ENCODE measurements at places on chromosomes 12 and 14. TPM values are rescaled to one million over a fixed set of nuclear protein-coding genes. Genes with fewer than 3 reads are reported as not detected.
A peak's percentile ranks its signal among the peaks of the same experiment; 100 is the strongest.

GRCh38 chr12:21987755-21988154 lies 46.5 kb upstream of the ABCC9 start:
- DNase-seq, result no peak

GRCh38 chr12:76895796-76896195 lies 17.0 kb upstream of the CSRP2 start:
- DNase-seq, result no peak

DNA sequence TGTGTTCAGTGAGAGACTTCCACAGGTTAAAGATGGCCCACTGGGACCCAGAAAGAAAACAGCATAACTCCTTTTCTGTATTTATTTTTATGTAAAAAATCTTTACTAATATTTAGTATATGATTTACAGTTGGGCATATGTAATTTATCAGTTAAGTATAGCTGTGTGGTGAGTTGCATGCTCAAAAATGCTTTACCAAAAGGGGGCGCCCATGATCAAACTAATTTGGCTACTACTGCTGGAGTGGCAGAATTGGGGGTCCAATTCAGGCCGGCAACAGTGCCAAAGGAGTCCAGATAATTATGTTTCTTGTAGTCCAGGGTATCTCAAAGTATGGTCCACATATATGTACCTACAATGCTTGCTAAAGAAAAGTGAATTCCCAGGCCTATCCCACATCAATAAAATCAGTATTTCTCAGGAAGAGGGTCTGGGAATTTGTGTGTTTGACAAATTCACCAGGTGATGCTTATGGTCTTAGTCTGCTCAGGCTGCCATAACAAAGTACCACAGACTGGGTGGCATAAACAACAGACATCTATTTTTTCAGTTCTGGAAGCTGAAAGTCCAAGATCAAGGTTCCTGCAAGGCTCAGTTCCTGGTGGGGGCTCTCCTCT lies 152.0 kb downstream of the KTN1 start:
- DNase-seq, result no peak

- DNase-seq, result no peak
Measured at GRCh38 chr12:56040151-56040550, 1.6 kb upstream of the RPS26 start.

DNA sequence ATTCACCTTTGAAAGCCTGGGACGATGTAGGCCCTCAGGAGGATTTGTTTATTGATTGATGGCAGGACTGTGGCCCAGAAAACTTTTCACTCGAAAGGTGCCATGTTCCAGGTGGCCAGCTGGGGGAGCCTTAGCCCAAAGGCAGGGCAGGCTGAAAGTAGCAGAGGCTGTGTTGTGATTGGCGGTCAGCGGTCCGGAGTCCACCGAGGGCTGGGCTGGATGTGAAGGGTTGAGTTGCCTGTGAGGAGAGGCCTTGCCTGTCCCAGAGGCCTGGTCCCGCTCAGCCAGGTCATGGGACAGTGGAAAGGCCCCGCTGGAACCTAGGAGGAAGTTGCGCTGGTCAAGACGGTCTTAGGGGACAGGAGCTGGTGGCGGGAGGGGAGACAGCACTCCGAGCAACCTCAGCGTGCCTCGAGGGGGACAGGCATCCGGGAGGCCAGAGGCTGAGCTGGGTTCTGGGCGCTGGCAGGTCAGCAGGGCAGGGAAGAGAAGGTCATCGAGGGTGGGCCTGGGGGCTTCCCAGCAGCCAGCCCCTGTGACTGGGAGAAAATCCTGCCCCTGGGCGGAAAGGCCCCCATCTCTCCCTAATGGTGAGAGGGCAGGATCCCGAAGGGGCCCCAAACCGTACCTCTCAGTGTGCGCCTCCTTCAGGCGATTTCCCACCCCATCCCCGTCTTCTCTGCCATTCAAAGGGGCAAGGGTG lies 26.3 kb downstream of the CMA1 start:
- no peak for DNase-seq

- no peak for DNase-seq
Measured at GRCh38 chr14:79584679-79585078, 626.6 kb downstream of the DIO2 start.

DNA sequence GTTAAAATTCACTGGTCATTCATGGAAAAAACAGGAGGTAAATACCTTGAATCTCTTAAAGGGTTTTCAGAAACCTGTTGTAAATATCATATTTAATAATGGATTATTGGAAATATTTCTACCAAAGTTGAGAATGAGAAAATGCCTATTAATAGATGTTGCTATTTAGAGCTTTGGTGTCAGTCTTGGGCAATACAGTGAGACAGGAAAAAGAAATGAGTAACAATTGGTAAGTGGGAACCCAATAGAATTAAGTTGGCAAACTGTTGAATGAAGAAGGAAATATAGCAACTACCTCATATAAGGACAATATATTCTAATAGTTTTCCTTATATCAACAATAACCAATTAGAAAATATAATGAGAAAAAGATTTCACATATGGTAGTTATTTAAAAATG lies 78.0 kb downstream of the ATF7IP start:
- no peak for DNase-seq

GRCh38 chr12:57086493-57087009 lies 2.4 kb upstream of the NAB2 start:
- DNase-seq, result peak; percentile 40

GRCh38 chr12:54704202-54704601 lies 56.0 kb upstream of the DCD start:
- no peak for DNase-seq

- no peak for DNase-seq
Measured at GRCh38 chr12:124437617-124438436, 129.6 kb downstream of the NCOR2 start.

- no peak for DNase-seq
Measured at GRCh38 chr12:101086490-101087135, 123.4 kb downstream of the SLC5A8 start.

GRCh38 chr14:55781046-55781445 lies 201.0 kb downstream of the KTN1 start:
- DNase-seq, result no peak

DNA sequence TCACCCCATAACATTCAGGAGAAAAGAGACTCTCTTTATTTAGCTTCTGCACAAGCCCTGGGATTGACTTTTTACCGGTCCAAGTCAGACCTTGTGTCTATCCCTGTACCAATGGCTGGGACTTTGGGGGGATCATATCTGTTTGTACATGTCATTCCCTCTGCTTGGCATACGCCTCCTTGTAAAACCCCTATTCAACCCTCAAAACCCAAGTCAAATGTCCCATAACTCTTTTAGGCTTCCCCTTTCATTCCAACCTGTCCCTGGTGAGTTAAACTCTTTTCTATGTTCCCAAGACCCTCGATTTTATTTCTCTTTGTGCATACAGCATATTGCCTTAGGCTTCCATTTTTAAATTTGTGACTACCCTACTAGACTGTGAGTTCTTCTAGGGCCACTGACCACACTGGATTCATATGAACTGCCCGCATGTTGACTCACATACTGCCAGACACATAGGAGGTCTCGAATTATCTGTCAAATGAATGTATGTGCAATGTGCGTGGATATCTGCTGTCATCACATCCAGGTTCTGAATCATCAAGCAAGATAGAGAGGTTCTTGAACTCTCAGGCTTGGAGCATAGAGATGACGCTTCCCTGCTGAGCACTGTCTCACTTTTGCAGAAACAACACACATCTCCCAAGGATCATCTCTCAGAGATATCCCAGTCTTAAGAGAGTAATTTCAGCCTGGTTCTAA lies 548.6 kb upstream of the TBX3 start:
- DNase-seq, result no peak

GRCh38 chr12:110744601-110745264 lies 2.0 kb upstream of the PPP1CC start:
- no peak for DNase-seq

GRCh38 chr14:68622856-68623255 lies 170.0 kb downstream of the ZFP36L1 start:
- DNase-seq, result no peak

- DNase-seq, result no peak
Measured at GRCh38 chr14:54631016-54631415, 64.1 kb downstream of the SAMD4A start.

DNA sequence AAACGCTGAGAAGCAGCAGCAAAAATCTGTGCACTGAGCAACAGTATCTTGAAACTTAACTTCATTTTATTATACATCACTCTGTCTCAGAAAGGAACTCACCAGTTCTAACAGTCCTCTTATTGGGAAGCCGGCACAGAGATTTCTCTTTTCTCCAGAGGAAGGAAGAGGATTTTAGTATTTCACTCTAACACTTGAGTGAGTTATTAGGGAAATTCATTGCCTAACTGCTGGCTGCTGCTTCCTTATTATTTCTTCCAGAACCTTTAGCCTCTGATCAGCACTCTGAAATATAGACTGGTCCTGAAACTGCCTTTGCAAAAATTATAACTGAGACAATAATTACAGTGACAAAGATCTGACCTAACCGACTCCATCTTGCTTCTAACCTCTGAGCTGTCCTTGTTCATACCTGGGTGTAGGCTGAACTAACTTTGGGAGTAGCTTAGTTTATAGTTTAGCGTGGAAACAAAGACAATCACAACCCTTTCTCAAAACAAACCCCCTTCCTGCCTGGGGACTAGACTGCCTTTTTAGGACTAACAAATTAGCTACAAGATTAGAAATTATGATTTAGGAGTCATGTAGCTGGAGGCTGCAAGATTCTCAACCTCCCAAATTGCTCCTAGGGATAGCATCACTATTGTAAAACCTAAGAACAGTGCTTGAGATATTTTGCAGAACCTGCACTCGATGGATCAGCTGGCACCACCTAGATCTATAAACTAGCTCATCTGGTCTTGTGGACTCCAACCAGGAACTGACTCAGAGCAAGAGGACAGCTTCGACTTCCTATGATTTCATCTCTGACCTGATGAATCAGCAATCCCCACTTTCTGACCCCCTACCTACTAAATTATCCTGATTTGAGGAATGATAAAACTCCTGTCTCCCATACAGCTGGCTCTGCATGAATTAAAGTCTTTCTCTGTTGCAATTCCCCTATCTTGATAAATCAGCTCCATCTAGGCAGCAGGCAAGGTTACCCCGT lies 117.5 kb downstream of the DYRK2 start:
- no peak for DNase-seq

DNA sequence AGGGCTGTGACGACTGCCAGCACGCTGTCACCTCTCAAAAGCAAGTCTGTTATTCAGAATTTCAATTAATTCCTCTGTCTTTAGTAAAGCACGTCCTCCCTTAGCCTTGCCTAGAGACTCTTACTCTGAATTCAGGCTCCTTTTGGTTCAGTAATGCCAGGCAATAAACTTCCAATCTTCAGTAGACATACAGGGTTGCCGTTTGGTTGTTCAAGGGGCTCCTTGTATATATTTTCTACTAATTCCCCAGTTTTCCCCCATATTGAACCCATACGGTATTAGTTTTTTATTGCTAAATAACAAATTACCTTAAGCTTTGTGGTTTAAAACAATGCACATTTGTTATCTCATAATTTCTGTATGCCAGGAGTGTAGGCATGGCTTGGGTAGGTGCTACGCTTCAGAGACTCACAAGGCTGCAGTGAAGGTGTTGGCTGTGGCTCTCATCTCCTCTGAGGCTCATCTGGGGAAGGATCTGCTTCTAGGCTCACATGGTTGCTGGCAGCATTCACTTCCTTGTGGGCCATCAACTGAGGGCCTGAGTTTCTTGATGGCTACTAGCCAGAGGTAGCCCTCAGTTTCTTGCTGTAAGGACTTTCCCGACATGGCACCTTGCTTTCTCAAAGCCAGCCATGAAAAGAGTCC lies 7.3 kb upstream of the CLECL1 start:
- DNase-seq, result no peak

DNA sequence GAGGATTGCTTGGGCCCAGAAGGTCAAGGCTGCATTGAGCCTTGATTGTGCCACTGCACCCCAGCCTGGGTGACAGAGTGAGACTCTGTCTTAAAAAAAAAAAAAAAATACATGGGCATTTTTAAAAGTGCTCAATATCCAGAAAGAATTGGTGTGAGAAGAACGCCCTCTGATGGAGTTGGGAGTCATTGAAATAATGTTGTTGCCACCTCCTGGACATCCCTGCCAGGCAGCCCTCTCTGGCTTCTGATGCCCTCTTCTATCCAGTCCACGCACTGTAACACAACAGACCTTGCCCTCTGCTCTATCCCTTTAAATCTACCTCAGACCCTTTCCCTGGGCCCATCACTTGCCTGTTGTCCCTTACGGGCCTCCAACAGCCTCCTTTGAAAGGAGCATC lies 4.9 kb downstream of the PTGDR start:
- DNase-seq, result no peak

The DIO2 gene
- total RNA-seq, result 31.0 TPM

The TPPP2 gene
- not detected for total RNA-seq

The TCL1B gene
- not detected for total RNA-seq

The HOXC5 gene
- total RNA-seq, result not detected

The MMP19 gene
- total RNA-seq, result not detected

The GLIPR1 gene
- 2.8 TPM for total RNA-seq

The NEUROD4 gene
- total RNA-seq, result 3.9 TPM

The CABP1 gene
- total RNA-seq, result 3.1 TPM

The INHBC gene
- total RNA-seq, result not detected

The MGAT2 gene
- total RNA-seq, result 47.3 TPM
